ENCODE measurements at places on chromosomes 2 and 18.

DNA sequence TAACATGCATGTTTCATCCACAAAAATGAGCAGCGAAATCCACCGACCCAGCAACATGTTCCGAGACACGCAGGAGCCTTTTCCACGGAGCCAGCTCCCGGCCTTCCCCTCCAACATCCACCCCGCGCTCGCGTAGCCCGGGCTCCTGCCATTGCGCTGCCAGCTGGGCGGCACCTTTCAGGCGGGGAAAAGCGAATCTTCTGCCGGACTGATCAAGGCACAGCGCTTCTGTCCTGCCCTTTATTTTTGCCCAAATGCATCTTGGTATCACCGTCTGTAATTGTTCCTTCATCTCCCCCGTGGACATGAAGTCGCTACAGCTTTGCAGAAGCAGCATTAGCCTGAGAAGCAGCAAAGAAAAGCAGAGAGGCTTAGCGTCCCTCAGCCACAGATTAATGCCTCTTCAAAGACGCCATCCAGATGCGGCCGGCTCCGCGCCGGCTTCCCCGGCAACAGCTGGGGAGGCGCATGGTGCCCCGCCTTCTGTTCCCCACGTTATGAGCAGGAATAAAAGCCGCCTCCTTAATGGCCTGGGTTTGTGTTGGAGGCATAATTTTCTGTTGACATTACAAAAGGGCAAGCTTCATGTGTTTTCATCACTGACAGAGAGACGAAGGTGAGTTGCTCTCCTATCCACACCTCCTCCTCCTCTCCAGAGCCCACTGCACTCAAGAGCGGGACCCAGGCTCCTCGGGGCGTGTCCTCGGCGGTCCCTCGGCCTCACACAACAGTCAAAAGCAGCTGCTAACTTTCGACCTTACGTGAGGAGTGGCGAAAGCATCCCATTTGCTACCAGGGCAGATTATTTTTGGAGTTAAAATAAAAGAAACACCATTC, 122.1 kb upstream of the SALL3 start:
- no peak for DNase-seq

- DNase-seq = no peak
These were observed 1.1 kb upstream of the TMEFF2 start for GRCh38 chr2:192195548-192196418.

- DNase-seq = no peak
These were observed 11.8 kb downstream of the CEP68 start for GRCh38 chr2:65067806-65068553.

DNA sequence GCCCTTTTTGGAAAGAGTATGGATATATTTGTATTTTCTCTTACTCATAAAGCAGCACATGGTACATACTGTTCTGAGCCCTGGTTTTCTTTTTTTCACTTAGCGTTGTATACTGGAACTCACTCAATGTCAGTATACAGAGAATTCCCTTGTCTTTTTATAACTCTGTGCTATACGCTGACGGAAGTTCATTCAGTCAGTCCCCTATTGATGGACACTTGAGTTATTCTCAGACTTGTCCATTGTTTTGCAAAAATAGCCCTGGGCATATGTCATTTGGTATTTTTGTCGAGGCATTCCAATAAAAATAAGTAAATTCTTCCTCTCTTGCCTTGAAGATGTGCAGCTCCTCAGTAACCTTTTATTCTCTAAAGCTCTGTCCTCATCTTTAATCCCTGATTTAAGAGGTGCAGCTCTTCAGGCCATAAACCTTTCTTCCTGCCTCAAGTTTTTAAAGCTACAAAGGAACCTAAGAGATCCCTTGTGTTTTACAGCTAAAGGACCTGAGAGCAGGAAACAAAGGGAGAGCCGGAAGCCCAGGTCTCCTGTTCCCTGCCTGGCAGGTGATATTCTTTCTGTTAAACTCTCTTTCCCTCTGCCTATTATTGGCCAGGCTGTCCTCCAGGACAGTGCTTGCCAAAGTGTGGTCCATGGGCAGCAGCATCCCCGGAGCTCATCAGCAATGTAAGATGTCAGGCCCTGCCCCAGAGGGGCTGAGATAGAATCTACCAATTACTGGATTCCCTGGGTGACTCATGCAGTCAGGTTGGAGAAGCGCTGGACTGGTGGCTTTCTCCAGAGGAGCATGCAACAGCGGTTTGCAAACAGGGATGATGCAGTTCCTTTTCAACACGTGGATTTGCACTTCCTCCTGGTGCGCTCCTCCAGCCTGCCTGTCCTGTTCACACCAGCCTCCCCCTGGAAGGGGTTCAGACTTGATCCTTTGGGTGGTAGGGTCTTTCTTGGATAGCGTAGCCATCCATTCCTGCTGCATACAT, 158.0 kb downstream of the NEDD4L start:
- no peak for DNase-seq

- DNase-seq = no peak
These were observed 117.9 kb downstream of the PTRHD1 start for GRCh38 chr2:24675338-24675737.

DNA sequence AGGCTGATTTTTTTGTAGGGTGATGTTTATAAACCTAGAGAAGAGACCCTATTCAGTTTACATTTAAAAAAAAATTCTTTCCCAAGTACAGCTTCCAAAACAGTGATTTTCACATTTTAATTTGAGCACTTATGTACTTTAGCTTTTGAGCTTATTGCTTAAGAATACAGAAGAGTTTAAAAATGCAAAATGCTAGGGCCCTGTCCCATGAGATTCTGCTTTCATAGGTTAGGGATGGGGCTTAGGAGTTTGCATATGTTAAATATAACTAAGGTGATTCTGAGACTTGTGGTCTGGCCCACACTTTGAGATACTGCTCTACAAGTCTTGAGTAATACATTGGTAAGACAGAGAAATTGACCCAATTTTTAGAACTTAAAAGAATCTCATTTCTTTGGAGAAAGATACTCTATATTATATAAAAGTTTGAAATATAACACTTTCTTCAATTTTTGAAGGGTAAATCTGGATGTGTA, 137.3 kb upstream of the CWC22 start:
- DNase-seq = no peak

- DNase-seq = no peak
These were observed 153.9 kb downstream of the NAPG start for GRCh38 chr18:10679557-10680270.

DNA sequence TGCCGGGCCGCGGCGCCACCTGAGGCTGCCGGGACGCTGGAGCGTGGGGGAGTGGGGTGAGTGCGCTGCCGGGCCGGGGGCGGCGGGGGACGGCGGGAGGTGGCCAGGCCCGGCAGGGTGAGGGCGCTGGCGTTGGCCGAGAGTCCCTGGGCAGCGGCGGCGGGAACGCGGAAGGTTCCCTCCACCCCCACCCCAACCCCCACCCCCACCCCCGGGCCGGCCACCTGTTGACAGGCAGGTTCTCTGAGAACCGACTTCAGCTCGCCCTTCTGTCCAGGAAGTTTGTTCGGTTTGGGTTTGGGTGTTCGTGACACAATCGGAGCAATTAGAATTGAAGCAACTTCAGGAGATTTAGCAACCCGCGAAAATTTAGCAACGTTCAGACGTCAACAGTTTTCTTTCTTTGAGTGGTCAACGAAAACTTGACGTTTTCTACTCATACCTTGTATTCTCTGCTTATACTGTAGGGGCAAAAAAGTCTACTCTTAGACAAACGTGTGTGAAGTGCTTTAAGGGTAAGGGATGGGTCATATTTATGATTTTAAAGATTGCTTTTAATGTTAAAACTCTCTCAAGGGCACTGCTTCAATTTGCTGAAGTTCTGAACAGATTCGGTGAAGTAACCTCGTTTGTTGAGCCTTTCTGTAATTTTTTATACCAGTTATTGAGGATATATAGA, 9.3 kb downstream of the OTX1 start:
- DNase-seq = no peak
